AG09309 (cell line): ENCODE measurements at places on chromosomes 1 and 21.
A peak's percentile ranks its signal among the peaks of the same experiment; 100 is the strongest.

- no peak for DNase-seq
Observed at GRCh38 chr1:226722240-226722900, 16.7 kb downstream of the ITPKB start.

DNA sequence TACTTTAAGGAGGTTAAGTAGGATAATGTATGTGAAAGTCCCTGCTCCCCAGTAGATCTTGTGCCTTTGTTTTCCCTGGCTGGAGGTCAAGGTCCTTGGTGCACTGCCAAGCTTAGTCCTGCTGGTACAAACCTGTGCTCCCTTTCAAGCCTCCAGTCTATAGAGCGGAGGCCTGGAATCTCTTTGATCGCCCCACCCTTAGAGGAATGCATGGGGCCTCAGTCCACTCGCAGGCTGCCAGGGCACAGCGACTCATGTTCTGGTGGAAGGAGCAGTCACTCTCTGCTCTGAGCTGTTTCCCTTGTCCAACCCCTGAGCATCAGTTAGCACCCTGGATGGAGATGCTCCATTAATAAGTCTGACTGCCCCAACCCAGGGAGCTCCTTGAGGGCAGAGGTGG lies 121.8 kb downstream of the HMGB4 start:
- DNase-seq: no peak

GRCh38 chr1:174262349-174263241 lies 103.3 kb downstream of the RABGAP1L start:
- DNase-seq: peak; percentile 33

- peak; percentile 56 for DNase-seq
Observed at GRCh38 chr1:43853161-43853921, 80.3 kb upstream of the ARTN start.

DNA sequence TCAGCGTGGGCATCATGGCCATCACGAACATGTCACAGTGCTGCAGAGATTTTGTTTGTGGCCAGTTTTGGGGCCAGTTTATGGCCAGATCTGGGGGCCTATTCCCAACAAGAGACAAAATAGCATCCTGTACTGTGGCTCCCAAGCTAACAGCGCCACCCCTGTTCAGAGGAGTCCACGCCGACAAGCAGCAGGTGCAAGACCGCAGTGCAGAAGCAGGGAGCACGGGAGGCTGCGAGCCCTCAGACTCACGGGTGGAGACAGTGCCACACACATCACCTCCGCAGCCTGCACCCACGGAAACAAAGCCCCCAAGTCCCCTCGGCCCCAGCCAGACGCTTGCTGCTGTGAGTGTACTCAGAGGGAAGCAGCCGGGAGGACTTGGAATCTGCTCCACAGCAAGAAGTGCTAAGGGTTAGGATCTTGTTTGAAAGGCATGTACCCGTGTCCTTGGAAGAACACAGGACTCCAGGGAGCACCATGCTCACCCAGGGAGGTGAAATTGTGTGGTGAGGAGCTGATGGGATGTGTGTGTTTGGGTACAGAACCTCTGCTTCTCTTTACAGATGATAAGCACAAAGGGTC lies 7.1 kb downstream of the TCP10L start:
- no peak for DNase-seq

GRCh38 chr1:158362482-158362881 lies 8.8 kb downstream of the CD1E start:
- DNase-seq: no peak

DNA sequence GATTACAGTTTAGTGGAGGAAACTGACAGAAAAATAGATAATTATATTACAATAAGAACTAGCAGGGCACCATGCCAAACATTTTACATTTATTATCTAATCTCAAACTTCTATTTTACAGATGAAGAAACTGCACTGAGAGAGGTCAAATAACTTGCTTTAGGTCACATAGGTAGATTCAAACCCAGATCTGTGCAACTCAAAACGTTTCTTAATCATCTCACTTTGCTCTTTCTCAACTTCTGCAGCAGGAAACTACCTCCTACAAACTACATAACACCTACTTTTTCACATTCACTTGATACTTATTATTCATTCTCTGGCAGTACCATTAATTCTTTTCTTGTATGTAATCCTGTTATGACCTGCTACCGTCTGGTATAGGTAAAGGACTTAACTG lies 49.9 kb upstream of the BCL10 start:
- no peak for DNase-seq

- no peak for DNase-seq
Observed at GRCh38 chr1:159187033-159187432, 15.6 kb downstream of the CADM3 start.

DNA sequence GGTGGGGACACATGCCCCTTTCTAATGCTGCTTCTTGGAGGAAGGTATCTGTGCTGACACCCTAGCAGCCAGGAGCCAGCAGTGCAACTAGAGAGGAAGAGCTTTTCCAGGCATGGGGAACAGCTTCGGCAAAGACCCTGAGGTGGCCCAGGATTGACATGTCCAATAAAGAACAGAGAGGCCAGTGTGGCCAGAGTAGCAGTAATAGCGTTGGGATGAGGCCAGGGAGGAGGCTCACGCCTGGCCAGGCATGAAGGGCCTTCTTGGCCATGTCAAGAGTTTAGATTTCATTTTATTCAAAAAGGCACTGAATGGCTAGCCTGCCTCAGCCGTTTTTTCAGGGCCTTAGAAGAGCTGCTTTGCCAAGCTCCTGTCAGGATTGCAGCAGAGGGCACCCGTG lies 16.3 kb upstream of the ADAMTSL4 start:
- DNase-seq: no peak

- no peak for DNase-seq
Observed at GRCh38 chr1:63414691-63415365, 47.4 kb downstream of the ALG6 start.

DNA sequence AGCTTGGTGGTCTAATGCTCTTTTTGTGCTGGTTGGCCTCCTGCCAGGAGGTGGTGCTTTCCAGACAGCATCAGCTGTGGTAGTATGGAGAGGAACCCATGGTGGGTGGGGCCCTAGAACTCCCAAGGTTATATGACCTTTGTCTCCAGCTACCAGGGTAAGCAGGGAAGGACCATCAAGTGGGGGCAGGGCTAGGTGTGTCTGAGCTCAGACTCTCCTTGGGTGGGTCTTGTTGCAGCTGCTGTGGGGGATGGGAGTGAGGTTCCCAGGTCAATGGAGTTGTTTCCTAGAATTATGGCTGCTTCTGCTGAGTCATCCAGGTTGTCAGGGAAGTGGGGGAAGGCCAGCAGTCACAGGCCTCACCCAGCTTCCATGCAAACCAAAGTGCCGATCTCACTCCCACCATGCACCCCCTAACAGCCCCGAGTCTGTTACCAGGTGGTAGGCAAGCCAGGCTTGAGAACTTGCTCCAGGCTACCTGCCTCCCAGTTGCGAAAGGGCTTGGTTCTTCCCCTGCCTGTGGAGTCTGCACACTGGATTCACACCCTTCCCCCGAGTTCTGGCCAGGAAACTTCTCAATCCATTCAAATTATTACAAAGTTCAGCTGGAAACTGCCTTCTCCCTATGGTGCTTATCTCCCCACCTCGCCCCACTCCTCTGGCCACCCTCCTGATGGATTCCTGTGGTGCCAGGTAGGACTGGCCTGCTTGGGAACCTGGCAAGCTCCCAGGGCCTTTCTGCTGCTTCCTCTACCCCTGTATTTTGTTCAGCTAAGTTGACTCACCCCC lies 37.8 kb downstream of the DRAM2 start:
- no peak for DNase-seq

- DNase-seq: no peak
Observed at GRCh38 chr1:91572044-91572443, 71.4 kb downstream of the CDC7 start.

DNA sequence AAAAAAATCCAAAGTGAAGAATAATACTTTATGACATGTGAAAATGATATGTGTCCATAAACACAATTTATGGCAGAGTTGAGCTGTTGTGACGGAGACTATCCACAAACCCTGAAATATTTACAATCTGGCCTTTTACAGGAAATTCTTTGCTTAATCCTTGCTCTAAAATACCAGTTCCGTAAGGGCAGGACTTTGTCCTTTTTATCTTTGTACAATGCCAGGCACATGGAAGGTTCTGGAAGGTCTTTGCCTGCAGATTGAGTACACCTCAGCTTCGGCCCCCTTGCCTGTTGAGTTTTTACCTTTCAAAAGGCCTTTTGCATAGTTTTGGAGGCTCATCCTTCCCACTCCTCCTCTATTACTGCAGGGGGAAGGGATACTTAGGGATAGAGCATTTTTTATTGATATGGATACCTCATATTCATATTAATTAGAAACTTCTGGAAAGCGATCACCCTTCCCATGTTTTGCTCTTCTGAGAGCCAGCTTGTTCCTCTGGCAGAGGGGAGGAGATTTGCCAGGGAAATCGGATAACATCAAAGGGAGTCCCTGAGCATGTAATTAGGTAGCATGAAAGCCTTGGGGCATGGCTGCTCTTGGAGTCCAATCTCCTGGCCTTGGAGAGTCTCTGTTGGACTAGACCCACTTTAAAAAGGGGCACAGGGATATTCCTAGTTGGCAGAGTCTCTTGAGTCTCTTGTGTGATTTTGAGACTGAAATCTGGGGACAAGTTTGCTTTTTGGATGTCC lies 217.1 kb downstream of the KCNJ6 start:
- no peak for DNase-seq

- DNase-seq: no peak
Observed at GRCh38 chr1:109539676-109540075, at the start of gene GPR61. Gene GPR61, plus strand, starts transcription at chr1:109539872. Its CDS starts 3,151 bp downstream, at chr1:109543023.

GRCh38 chr1:1778663-1779319 lies 521 bp upstream of the NADK start:
- no peak for DNase-seq

GRCh38 chr1:42141978-42142377 lies 11.2 kb upstream of the GUCA2B start:
- DNase-seq: no peak

DNA sequence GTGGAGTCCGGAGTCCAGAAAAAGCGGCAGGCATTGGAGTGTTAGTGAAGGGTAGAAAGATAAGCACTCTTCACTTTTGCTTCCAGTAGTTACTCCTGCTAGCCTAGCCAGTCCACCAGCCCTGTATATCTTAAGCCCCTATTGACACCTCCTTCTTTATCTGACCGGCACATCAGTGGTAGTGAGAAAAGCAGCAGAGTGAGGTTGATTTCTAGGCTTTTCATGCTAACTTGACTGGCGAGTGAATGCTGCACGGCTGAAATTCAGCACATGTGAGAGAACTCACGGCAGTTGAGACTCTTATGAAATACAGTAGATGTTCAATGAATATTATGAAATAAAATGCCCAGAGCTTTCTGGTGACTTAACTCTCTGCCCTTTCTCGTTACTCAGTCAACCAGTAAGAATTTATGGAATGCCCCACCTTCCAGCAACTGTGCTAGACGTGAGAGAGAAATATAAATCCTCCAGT lies 128.2 kb downstream of the CACHD1 start:
- peak; percentile 64 for DNase-seq

- peak; percentile 55 for DNase-seq
Observed at GRCh38 chr1:24362982-24363614, 43.9 kb downstream of the GRHL3 start.

DNA sequence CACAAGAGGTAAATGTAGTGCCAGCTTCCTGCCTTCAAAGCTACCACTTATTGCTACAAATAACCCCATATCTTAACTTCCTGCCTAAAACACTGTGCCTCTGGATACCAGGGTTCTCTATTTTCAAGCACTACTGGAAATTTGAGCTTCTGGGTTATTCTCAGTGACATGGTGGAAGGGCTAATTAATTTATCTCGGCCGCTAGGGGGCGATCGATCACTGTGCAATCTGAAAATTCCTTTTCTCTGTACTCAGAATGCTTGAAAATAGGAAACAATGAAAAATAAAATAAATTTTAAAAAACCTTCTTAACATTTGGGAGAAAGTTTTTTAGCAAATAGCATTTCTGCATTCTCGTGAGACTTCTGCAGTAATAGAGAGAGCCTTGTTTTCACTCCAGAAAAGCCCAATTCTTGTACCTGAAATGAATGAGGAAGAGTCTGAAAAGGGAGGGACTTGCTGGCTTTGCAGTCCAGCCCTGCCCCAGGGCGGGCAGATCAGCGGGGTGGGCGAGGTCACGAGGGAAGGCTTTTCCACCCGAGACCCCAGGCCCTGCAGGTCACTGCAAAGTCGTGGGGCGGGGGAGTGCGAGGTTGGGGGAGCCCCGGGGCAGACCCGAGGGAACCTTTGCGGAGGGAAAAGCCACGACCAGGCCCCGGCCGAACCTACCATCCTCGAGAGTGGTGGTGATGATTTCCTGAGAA lies 276.7 kb downstream of the PCP4 start:
- no peak for DNase-seq

DNA sequence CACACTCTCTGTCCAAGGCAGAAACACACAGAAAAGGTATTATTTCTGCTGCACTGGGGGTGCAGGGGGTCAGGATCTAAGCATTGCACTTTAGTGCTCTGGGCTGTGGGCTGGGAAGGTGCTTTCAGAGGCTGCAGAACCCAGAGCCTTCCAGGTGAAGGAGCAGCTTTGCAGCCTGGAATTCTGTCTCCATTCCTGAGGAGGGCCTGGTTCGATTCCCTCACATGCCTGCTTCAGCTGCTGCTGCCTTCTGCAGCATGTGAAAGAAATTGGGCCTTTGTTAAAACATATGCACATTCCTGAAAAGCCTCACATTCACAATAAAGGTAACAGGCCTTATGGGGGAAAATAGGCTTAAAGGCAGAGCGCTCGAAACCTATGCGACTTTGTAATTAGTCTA lies 35.9 kb downstream of the VTCN1 start:
- DNase-seq: no peak

DNA sequence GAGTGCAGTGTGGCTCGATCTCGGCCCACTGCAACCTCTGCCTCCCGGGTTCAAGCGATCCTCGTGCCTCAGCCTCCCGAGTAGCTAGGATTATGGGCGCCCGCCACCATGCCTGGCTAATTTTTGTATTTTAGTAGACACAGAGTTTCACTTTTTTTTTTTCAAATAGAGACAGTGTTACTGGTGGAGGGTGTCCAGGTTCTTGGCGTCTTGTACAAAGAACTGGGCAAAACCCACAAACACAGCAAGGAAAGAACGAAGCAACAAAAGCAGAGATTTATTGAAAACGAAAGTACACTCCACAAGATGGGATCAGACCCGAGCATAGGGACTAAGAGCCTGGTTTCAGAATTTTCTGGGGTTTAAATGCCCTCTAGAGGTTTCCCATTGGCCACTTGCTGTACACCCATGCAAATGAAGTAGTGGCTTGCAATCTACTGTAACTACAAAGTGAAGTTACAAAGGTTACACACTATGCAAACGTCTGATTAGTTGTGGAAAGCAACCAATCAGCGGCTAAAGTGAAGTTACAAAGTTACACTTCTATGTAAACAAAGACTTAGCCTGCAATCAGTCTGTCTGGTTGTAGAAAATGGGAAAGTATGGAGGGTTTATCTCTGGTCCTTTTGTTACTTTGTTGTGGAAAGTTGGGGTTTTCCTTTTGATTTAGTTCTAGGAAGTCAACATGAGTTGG lies 199.1 kb downstream of the DYRK1A start:
- no peak for DNase-seq

DNA sequence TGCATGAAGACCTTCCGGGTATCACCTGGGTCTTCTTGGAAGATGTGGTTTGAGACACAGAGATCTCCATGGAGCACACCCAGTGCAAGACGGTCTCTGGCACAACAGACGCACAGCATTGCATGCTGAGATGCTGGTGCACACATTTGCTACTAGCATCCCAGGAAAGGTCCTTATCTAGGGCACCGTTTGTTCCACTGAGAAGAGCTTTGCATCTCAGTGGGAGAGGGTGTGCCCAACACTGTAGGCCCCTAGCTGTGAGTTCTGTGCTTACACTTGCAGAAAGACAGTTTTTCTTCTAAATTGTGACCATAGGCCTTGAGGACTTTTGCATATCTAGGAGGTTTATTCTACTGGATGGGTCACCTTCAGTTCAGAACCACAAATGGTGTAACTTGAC lies 554.1 kb downstream of the MATN1 start:
- DNase-seq: no peak

GRCh38 chr1:117017062-117017461 lies 15.5 kb downstream of the CD101 start:
- no peak for DNase-seq

- DNase-seq: no peak
Observed at GRCh38 chr1:42206164-42206563, 41.6 kb upstream of the GUCA2A start.
